Activated CD8-positive, alpha-beta memory T cell treated with anti-CD3 and anti-CD28 coated beads, Interleukin-2, amount 10 ng/mL, durations not matched to agents 7 days and 5 days (primary cell): ENCODE measurements at places on chromosomes 4 and X.

DNA sequence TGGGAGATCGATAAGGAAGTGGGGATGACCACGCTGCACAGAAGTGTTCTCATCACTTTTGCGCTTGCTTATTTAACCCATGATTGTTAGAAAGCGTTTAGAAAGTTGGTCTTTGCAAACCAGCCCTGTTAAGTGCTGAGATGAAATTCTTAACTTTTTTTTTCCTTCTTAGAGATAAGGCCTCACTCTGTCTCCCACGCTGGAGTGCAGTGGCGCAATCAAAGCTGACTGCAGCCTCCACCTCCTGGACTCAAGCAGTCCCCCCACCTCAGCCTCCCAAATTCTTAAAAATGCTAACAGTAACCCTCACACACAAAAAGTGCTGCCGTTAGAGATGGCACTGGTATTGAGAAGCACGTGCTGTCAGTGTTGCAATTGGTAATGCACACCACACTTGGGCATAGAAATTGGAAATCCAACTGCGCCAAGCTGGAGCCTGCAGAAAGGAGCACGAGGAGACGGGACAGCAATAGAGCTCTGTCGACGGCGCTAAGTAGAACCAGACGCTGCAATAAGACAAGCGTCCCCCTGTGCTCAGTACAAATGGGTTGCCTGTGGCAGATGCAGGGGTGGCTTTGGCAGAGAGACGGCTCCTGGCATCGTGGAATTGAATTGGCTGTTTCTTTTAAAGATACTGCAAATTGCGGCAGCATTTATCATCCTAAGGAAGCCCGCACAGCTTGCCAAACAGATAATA lies 113.4 kb downstream of the TBL1X start:
- no peak for DNase-seq

DNA sequence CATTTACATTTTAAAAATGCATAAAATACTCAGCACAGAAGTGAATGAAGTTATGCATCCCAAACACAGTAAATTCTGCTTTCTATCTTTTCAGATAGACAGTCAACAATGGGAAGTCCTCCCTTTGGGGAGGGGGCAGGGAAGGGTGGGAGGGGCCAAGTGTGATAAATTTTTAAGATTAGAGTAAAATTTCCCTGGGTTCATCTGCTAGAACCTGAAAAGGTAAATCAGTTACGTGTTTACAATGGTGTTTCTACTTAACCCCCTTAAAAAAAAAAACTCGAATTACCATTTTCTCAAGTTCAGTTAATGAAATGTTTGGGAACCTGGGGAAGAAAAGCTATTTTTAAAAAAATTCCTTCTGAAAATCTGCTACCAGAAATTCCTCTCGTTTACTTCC lies 9.1 kb downstream of the PITX2 start:
- DNase-seq = no peak

- DNase-seq = no peak
These were observed 249.3 kb upstream of the DIPK2B start for GRCh38 chrX:45449982-45450381.

DNA sequence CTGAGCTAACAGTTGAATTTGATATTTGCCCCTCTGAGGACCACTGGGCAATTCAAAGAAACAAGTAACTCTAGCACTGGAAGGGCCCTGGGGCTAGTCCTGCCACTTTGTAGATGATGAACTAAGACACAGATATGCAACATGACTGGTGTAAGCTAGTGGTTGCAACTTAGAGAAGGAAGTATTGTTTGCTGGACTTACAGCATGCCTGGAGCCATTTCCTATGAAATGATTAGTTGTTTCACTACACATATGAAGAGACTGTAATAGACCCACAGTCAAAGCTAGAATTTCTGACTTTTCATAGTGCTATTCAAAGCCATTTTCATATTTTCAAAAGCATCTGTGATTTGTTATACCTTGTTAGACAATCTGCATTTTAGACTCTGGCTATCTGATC lies 96.2 kb downstream of the TSPAN7 start:
- no peak for DNase-seq

DNA sequence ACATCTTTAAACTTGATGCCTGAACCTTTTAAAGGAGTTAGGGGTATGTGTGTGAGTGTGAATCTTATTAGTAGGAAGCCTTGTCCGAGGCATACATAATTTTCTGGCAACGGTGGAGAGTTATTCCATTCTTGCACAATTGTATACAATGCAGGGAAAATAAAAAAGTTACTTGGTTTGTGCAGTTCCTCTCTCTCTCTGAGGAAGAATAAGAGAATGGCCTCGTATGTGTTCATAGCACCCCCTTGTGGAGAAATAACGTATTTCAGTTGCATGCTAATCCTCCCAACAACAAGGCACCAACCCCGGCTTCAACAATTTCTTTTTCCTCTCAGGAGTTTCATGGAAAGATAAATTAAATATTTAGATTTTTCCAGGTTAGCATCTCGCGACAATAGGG lies 33.7 kb upstream of the FGF13 start:
- DNase-seq = no peak

DNA sequence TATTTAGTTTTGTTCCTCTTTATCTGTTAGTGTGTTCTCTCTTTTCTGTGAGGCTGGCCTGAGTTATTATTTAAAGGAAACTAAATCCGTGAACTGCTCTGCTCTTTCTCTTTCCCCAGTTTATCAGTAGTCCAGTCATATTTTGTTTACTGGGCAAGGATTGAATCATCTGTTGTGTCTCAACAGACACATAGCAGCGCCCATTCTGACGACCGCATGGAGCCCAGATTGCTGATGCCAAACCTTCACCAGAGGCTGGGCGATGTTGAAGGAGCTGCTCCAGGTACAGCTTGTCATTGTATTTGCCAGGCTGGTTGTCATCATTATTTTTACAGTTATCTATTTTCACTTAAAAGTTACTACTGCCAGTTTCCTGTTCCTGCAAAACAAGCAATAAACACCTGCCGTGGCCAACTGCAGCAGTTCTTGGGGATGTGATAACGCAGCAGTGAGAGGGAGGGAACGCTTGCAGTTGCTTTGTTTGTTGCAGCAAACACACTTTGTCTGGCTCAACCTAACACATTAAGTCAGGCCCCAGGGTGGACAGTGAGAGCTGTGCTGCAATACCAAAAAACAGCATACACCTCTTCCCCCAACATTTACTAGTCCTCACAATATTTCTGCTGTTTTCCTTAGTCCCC lies 10.1 kb downstream of the REELD1 start:
- DNase-seq = no peak

DNA sequence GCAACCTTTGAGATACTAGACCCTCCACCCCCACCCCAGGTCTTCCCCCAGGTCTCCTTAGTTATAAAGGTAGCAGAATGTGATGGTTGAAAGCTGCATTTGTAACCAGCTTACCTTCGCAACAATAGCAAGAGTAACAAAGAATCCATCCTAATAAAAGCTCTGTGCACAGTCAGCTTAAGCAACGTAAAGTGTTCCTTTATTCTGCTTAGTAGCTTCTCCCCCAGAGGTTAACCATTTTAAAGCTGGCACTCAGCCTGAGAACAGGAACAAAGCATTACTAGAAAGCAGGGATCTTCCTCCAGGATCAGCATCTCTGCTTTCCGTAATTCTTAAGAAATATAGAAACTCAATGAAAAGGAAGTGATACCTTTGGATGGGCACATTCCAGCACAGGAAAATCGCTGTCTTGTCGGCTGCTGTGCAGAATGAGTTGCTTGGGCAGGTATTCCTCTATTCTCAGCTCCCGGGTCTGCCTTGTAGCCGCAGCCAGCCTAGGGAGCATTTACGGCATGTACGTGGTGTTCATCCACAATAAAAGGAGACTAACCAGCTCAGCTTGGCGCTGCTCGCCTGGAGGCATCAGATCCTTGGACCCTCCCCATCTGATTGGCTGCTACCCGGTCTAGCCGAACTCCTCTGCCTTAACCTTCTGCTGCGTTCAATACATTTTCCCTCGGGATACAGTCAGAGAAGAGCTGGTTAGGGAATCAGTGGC lies 113.0 kb upstream of the TLR3 start:
- DNase-seq = no peak

GRCh38 chrX:4671344-4671743 lies 957.9 kb upstream of the PRKX start:
- no peak for DNase-seq

GRCh38 chr4:14079601-14080000 lies 452.1 kb upstream of the BOD1L1 start:
- DNase-seq = no peak

GRCh38 chrX:134469486-134469885 lies 9.5 kb downstream of the HPRT1 start:
- DNase-seq = no peak

DNA sequence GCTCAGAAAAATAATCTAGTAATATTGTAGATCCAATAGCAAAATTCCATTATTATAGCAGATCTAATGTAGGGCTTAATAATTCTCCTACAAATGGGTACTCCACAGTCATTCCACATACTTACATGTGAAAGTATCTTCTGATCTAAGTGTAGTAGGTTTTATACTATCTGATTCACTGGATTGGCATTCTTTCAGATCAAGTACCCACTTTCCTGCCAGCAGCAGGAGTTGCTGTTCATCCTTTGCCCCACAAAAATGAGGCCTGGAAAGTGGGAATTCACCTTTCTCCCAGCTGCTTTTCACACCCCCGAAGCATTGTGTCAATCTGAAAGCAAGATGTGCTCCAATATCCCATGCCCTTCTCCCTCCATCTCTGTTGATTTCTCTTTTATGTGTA lies 77.1 kb upstream of the RXFP1 start:
- DNase-seq = no peak

DNA sequence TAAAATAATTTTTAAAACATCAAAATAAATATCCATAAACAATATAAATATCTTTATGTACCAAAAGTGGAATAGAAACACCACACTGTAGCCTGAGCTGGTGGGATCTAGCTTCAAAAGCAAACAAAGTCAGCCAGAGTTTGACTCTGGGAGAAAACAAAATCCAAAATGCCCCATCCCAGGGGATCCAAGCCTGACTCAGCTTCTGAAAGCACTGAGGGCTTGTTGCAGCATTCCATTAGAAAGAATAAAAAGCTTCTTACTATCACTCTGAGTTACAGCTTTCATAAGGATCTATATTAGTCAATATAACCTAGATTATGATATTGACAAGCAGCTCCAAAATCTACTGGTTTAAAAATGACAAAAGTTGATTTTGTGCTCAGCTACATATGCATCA lies 149.7 kb upstream of the ANKRD50 start:
- DNase-seq = no peak

DNA sequence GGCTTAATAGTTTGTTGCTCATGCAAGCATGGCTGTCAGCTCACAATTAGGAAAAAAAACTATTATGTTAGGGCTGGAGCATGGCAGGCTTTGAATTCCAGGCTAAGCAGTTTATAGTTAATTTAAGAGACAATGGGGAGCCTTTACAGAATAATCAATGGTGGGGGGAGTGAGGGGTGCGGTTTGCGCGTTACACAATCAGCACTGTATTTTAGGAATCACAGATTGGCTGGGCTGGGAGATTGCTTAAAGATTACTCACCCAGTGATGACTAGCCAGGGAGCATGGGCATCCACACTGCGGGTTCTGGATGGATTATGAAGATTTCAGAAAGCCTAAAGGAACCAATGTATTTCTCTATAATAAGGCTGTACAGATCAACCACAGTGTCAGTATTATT lies 186.6 kb downstream of the SOX3 start:
- DNase-seq = no peak

DNA sequence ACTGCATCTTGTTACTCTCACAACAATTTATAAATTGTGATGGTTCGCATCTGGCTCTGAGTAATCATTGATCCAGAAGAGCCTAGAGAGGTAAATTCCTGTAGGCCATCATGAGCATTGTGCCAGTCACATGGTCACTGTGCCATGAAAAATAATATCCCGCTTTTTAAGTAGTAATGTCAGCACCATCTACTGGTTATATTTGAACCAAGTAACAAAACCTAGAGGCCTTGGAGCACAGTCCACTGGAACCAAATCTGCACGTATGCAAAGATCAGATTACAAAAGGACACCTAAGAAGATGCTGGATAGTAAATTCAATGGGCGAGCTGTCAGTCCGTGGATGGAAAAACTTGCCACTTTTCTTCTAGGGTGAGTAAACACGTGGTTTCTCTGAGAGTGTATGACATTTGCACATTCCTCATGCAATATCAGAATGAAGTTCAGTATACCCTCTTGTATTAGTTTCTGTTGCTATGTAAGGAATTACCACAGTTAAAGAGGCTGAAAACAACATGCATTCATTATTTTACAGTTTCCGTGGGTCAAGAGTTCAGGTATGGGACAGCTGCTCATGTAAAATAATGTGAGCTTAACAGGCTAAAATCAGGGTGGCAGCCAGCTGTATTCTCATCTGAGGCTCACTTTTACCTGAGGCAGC lies 26.8 kb downstream of the FAM114A1 start:
- no peak for DNase-seq

DNA sequence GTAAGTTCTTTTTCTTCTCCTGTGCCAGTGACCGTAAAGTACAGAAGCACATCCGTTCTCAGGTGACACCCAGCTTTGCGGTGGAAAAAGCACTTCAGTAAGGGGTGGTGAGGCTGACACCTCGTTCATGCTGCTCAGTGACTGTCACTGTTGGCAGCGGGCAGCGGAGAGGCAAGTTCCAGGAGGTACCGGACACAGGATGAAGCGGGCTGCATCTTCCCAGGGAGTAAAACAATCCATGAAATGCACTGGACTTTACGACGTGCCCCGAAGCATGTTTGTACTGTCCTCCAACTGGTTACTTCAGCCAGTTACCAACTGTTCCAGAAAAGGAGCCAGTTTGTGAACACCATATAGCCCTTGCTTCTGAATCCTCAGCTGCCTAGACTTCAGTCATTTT lies 110.7 kb downstream of the ZNF827 start:
- no peak for DNase-seq

DNA sequence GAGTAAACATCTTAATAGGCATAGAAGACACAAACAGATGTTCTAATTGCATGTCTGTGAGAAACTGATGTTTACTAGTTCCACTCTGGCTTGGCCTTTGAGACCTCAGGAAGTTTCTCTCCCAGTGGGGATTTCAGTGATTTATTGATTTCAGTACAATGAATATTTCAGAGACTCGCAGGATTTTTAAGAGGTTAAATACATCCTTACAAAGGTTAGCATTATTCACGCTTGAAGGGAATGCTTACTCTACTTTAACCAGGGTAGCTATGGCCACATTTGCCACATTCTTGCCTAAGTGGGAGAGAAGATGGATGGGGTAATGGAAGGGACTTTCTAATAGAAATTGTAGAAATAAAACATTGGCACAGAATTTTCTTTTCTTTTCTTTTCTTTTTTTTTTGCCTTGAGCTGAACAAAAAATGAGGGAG lies 480.1 kb downstream of the SPRY1 start:
- DNase-seq = no peak

DNA sequence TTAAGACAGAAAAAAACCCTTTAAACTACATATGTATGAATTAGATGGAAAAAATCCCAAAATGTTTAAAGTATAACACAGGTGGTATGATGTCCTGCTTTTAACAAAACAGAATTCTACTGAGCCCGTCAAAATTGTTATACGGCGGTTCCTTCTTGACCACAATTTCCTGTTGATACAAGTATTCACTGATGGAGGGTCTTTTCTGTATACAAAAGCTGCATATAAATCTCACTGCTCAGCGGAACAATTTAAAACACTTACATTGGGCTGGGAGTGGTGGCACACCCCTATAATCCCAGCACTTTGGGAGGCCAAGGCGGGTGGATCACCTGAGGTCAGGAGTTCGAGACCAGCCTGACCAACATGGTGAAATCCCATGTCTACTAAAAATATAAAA lies 62.4 kb downstream of the RPS6KA3 start:
- DNase-seq = no peak

- DNase-seq = no peak
These were observed 72.2 kb upstream of the KLF3 start for GRCh38 chr4:38591617-38592337.

- DNase-seq = no peak
These were observed 3.9 kb downstream of the ZFP42 start for GRCh38 chr4:187999406-187999932.
